ENCODE measurements at places on chromosomes 5 and 9.

GRCh38 chr5:33537240-33537639 lies 96.5 kb downstream of the TARS1 start:
- DNase-seq: no peak

GRCh38 chr5:1448511-1449011 lies 3.3 kb upstream of the SLC6A3 start:
- no peak for DNase-seq

- DNase-seq: no peak
Observed at GRCh38 chr5:32096891-32097595, 77.1 kb downstream of the GOLPH3 start.

GRCh38 chr9:114174557-114174875 lies 19.2 kb downstream of the COL27A1 start:
- no peak for DNase-seq

DNA sequence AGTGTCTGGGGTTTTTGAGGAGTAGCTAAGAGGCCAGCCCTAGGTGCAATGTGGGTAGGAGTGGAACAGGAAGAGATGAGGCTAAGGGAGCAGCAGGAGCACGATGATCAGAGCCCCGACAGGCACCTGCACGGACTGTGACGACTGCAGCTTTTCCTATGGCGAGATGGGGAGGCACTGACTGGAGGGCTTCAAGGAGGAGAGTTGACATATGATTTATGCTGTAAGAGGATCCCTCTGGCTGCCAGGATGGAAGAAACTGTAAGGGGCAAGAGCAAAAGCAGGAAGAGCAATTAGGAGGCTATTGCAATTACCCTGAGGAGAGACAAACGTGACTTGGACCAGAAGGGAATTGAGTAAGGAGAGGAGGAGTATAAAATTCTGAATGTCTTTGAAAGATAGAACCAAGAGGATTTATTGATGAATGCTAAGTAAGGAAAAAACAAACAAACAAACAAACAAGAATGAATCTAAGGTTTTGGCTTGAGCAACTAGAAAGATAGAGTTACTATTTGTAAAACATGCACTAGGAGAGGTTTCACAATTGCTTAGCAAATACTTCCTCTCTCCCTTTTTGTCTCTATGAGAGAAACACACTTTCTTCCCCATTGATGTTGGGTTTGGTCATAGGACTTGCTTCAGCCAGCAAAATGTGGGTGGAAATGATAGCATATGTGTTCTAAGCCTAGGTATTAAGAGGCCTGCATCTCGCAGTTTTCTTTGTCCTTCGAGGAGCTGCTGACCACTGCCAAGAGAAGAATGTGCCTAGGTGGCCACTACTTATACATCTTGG lies 32.9 kb downstream of the TRPC7 start:
- DNase-seq: no peak

DNA sequence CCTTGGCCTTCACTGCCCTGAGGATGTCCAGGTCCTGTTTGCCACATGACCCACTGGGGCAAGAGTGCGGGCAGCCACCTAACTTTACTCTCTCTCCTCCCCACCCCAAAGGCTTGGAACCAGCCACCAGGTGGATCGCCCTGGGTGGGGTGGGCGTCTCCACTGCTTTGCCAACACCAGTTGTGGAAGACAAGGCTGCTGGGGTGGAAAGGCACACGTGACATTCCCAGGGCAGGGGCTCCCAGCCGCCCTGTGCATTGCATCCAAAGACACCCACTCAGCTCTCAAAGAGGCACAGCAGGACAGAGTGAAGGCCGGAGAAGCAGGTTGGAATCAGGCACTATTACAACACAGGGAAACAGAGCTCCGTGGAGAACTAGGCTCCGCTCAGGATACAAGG lies 162.2 kb downstream of the OLFM1 start:
- DNase-seq: no peak

- no peak for DNase-seq
Observed at GRCh38 chr5:154369682-154370081, 76.1 kb upstream of the SAP30L start.

DNA sequence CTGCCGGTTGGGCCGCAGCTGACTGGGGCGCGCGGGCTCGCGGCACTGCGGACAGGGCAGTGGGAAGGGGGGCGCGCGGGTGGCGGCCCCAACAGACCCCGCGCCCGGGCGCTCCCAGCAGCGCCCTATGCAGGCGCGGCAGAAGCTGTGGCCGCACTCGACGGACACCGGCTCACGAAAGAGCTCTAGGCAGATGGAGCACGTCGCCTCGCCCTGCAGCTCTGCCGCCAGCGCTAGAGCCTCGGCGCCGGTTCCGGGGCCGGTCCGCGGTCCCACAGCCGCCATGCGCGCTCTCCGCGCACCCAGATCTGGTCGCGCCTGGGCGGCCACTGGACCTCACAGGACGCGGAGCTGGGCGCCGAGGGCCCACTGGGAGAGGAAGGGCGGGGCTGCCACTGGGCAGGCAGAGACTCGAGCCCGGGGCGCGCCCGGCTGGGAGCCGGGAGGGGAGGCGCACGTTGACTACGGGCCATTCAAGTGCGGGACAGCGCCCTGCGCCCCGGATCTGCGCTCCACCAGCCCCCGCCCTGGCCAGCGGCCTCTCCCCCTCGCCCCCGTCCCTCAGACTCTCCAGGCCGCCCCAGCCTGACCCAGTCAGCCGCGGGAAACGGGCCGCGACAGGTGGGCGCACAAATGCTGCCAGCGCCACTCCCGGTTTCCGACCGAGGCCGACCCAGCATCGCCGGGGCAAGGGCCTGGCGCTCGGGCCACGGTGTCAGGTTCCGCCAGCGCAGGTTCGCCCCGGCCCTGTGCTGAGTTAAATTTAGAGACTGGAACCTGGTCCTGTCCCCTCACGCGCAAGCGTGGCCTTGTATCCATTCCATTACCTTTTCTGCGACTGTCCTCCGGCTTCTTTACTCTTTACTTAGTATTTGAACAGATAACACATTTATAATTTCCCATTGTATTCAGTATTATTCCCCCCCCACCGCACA lies at the start of gene TRIM7:
TRIM7 (minus strand) TSS at position 371 of the 935 bp plus-strand sequence; CDS start at position 285, 86 bp downstream.
- no peak for DNase-seq

DNA sequence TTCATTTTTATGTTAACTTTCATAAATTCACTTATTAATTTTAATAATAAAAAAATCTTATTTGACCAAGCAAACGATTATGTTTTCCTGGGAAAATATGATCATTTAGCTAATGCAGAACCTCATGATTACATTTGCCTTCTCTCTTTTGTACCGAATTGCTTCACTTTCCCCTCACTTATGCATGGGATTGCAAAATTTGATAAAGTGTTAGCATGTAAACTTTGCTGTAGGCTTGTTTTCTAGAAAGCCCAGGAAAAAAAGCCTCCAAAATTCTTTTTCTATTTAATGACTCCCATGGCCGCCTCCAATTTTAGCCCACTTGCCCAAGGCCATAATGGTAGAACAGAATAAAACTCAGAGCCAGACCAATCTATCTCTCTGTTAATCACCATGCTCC lies 82.8 kb upstream of the FBXL7 start:
- no peak for DNase-seq

DNA sequence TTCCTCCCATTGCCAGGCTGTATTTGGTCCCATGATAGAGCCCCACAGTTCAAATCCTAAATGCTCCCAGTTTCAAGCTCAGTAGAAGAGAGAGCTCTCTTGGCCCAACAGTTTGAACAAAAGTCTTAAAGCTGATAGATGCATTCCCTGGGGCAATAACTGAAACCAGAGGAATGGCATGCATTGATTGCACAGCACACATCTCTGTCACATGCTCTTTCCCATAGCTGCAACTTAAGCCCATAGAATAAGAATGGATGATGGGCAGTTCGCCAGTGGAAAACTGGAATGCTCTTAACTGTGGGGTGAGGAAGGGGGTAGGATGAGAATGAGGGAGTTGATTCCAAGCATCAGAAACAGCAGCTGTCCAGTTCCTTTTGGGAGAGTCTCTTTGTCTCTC lies 1942.4 kb upstream of the WWC1 start:
- DNase-seq: no peak

GRCh38 chr5:95595289-95595931 lies 24.5 kb upstream of the GPR150 start:
- DNase-seq: no peak

GRCh38 chr5:97002983-97003382 lies 67.1 kb downstream of the LNPEP start:
- no peak for DNase-seq

- no peak for DNase-seq
Observed at GRCh38 chr9:78171651-78172050, 64.2 kb upstream of the CEP78 start.

DNA sequence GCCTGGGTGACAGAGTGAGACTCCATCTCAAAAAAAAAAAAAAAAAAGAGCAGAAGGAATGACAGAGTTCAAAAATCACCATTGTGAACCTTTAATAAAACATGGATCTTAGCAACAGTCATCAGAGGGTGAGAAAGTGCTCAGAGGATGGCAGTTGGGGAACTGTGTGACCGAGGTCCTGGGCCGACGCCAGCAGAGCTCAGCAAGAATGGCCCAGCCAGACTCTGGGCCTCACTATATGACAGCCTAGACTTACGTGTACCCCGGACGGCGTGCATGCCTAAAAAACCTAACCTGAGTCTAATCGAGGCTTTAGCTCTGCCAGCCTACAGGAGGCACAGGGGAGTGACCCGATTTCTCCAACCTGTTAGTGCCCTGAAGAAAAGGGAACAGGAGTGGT lies 64.3 kb downstream of the MVB12B start:
- no peak for DNase-seq

DNA sequence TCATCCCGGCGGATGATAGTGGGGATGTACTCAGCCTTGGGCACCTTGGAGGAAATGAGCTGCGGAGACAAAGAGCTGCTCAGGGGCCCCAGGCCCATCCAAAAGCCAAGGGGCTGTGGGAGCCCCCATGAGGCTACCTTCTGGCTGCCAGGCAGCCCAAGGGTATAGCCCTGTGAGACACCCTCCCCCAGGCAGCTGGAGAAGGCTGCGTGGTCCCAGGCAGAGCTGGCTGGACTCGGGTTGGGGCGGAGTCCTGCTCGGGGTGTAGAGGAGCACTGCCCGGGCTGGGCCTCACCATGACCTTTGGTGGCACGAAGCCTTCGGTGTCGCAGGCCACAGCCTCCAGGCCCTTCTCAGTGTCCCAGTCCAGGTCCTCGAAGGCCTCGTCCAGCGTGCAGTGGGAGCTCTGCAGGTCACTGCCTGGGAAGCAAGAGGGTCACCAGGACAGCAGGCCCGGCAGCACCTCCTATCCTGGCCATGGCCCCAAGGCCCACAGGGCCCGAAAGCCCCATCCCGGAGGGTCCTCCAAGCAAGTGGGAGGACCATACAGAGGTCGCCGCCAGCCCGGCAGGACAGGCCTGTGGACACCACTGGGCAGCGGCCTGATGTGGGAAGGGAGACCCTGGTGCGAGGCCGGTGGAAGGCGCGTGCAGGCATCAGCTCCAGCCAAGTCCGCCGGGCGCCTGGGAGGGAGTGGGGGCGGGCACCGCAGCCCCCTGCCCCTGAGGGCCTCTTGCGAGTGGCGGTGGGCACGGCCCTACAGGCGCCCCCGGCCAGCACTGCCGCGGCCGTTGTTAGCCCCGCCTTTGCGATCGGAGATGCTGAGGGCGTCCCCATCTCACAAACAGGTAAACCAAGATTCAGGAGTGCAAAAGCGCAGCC lies 6.1 kb downstream of the NSMF start:
- DNase-seq: no peak

GRCh38 chr5:673831-674629 lies 19.1 kb downstream of the TPPP start:
- DNase-seq: peak; percentile 21

DNA sequence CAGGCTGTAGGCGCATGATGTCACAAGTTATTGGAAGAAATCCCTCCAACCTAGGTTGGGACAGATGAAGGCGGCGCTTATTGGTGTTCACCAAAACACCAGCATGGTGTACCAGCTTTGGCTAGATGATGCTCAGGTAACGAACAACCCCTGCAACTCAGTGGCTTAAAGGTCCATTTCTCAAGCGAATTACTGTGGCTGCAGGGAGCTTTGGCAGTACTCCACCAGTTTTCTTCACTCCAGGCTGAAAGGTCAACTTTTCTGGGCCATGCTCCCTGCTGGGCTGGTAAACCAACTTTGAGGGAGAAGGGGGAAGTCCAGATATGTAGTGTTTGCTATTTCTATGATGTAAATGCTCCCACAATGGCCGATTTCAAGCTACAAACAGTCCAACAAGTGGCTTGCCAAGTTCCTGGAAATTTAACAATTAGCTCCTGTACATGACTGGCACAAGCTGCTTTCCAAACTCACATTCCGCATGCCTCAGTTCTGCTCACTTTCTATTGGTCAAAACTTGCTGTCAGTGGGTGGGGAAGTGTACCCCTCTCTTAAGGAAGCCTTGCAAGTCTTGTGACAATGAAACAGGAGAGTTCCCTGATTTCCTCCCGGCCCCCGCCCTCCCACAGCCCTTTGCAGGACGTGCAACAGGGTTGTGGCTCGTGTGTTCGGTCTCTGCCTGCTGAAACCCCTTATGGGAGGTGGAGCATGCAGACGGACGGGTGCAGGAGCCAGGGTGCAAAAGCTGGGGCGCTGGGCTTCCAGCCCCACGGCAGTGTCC lies 588 bp upstream of the ZBED3 start:
- peak; percentile 18 for DNase-seq

DNA sequence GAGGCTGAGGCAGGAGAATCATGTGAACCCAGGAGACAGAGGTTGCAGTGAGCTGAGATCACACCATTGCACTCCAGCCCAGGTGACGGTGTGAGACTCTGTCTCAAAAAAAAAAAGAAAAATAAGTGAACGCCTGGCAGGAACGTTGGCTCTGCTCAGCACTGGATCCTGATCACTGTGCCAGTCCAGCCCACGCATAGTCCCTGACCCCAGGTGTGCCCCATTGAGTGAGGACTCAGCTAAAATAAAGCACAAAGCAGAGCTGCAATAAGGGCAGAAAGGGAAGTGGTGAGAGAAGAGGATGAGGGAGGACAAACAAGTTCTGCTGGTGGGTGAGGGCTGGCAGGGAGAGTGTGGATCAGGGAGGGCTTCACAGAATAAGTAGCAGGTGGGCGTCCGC lies 4.3 kb downstream of the GRHPR start:
- no peak for DNase-seq

GRCh38 chr9:99867536-99867935 lies 38.9 kb upstream of the STX17 start:
- no peak for DNase-seq

- no peak for DNase-seq
Observed at GRCh38 chr9:77421506-77422265, 226.4 kb downstream of the GNA14 start.

DNA sequence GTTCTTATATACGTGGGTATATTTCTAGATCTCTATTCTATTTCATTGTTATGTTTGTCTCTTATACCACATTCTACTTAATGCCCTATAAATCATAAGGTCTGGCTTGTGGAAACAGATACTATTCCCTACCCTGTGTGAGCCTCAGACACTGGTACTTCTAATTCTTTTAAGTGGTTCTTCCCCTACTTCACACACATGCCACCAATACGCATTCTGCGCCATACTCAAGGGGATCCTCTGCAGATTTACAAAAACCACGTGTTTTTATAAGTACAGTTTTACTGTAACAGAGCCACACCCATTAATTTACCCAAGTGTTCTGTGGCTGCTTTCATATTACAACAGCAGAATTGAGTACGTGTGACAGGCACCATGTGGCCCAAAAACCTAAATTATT lies 195.6 kb downstream of the SAXO1 start:
- no peak for DNase-seq

GRCh38 chr5:90644132-90644531 lies 85.5 kb downstream of the ADGRV1 start:
- DNase-seq: no peak

- peak; percentile 49 for DNase-seq
Observed at GRCh38 chr9:92558612-92559374, 23.0 kb upstream of the ECM2 start.

- no peak for DNase-seq
Observed at GRCh38 chr5:51053361-51053760, 329.9 kb upstream of the ISL1 start.

GRCh38 chr5:7047511-7048261 lies 334.5 kb downstream of the TENT4A start:
- no peak for DNase-seq

Data from testis (tissue), 5 donors.